Omental fat pad (tissue), 4 donors: ENCODE measurements at places on chromosomes 6 and 20.

GRCh38 chr6:46080111-46080510 is 49.7 kb upstream of the ENPP4 start:
- DNase-seq: no peak

DNA sequence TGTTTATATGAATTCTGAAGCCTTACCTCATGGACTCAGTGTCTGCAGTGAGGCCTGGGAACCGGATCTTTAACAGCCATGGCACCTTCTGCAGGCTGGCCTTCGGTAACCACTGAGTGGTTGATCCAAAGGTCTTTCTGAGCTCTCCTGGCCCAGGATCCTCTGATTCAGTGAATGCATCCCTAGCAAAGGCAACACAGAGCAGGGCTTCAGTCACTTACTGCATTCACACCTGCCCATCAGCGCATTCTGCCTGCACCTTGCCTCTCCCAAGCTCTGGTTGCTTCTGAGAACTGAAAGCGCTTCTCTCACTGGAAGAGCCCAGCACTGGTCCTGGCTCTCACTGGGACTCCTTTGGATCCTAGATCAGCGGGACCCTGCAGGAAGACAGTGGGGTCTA is 8.4 kb upstream of the CST9 start:
- DNase-seq: no peak

DNA sequence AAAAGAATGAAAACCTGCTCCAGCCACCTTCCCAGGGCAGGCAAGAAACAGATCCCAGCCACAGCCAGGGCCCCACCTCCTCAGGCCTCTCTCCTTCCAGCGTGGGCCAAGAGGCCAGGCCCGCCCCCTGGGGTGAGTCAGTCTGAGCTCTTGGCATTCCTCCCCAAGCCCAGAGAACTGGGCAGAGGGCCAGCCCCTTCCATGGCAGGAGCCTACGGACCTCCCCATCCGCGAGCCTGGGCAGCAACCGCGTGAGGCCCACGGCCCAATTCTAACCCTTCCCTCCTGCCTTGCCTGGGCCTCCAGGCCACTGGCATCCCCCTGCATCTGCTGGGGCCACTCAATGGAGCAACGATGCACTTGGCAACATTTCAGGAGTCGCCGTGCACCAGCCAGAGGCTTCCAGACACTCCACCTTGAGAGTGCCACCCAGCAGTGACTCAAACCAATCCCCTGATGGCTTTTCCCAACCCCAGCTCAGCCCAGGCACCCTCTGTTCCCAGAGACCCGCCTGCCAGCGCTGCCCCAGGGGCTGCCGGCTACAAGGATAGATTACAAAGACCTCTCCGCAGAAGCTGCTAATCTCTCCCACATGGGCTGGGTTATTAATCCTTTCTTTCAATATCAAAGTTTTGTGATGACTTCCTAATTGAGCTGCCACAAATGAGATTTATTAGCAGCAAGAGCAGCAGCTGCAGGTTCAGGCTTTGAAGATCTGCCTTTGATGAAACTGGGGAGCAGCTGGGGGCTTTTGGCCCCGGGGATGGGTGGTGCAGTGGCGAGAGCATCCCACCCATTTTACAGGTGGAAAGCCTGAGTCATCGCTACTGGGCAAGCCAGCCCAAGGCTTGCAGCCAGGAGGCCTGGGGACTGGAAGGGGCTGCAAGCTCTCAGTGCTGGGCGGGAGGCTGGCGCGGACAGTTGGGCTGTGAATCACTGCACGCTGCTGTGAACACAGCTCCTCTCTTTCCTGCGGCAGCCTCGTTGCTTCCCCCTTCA is 85.7 kb downstream of the NFATC2 start:
- peak; percentile 98 for DNase-seq

GRCh38 chr20:19571996-19572395 is 186.1 kb upstream of the RIN2 start:
- no peak for DNase-seq

DNA sequence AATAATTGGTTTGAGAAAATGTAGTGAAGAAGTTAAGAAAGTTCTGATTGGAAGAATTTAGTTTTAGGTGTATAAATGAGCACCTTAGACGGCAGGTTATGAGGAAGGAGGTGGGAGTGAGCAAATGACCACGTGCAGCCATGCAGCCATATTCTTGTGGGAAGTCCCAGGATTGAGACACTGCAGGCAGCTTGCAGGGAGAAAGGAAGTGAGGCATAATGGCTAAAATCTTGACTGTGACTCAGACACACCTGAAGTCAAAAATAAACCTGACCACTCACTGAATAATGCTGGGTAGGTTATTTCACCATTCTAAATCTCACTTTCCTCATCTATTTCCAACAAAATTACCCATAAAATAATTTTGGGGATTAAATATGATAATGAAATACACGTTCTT is 16.6 kb downstream of the DSE start:
- DNase-seq: no peak

DNA sequence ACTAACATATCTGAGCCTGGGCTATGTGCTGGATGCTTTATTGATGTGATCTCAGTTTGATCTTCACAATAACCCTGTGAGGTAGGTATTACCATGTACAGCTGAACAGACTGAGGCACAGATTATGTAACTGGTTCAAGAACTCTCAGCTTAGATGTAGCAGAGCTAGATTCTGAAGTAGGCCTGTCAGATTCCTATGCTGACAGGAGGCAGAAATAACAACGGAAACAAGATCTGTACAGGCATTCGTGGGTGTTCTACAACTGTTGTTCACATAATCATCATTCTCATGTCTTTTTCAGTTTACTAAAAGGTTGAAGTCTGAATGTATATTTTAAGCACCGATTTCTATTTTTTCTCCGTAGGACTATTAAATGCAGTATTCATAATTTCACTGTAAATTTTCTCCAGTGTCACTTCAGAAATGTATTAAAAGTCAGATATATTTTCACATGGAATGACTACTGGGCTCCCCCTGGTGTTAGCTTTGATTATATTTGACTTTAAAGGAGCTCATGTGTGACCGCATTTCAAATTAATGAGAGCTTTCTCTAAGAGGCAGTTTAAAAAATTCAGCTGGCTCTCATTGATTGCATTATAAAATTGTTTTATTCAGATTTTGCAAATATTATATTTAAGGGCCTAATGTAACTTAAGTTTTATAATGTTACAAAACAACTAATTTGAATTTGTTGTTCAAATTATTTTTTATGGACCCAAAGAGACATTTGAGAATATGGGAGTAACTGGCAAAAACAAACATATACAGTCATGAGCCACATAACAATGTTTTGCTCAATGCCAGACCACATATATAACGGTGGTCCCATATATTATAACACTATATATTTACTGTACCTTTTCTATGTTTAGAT is 36.4 kb upstream of the SLC17A4 start:
- DNase-seq: no peak

GRCh38 chr6:89239338-89239737 is 22.2 kb upstream of the GABRR1 start:
- no peak for DNase-seq

GRCh38 chr6:26468829-26469228 is 11.1 kb downstream of the BTN2A1 start:
- no peak for DNase-seq

DNA sequence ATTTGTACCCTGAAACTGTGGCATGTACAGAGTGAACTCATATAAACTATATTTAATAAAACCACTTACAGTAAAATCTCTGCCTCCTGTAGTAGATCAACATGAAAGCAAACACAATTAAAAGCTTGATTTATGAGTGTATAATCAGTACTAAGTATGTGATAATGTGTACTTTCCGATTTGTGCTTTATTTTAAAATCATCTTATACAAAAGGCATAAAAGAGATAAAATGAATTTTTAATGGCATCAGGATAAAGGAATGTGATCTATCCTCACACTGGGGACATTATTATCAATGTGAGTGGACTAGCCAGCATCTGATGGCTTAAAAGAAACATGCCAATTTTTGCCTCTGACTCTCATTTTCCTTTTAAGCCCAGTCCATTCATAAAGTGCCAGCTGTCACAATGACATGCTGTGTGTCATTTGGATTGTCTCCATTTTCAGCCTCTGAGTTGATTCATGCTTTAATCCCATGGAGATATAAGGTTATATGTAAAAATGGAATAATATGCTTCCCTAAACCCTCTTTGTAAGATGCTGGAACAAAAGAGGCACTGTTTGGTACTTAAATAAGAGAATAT is 831.6 kb upstream of the EYS start:
- no peak for DNase-seq
